Umbilical cord (tissue), 2 donors: ENCODE measurements at places on chromosomes 1 and 21.

DNA sequence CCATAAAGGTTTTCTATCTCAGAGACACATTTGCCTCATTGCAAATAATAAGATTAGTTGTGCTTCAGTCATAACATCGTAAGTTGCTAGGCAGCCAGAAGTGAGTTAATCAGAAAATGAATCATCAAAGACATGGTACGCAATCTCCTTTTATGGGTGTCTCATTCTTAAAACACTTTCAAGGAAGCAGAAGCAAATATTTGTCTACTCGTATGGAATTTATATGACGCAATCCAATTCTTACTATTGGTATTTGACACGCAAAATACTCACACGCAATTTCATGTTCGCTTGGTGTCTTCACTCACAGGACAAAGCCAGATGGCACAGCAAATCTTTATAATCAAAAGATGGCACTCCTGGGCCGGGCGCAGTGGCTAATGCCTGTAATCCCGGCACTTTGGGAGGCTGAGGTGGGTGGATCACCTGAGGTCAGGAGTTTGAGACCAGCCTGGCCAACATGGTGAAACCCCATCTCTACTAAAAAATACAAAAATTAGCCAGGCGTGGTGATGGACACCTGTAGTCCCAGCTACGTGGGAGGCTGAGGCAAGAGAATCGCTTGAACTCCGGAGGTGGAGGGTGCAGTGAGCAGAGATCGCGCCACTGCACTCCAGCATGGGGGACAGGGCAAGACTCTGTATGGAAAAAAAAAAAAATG is 56.4 kb downstream of the HLCS start:
- DNase-seq, result peak; percentile 84

DNA sequence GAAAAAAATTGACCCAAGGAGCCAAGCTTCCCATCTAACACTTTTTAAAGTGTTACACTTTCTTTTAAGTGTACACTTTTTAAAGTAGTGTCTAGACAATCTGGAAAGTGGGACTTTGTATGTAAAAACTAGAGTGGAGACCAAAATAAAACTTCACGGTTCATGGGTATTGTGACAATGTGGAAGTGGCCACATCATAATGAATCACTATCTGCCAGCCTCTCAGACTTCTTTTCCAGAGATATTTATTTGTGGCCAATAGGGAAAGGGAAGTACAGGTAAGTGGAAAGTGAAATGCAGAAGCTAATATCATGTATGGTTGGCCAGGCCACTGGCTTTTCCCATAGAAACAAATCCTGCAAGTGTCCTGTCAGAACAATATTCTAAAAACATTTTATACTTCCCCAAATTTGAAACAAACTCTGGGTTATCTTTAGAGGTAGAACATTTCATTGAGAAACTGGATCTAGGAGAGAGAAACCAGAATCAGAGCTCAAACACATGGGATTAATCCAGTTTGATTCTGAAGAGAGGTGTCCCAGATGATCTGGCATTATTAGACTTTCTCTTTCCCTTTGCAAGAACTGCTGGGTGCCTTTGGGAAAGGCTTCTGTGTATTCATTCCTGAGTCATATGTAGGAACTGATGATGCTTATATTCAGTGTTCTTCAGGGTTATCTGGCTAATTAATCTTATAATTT is 2.0 kb downstream of the TNFSF18 start:
- no peak for DNase-seq

- DNase-seq, result no peak
These were observed 93.8 kb upstream of the TMPRSS2 start for GRCh38 chr21:41601573-41602368.

DNA sequence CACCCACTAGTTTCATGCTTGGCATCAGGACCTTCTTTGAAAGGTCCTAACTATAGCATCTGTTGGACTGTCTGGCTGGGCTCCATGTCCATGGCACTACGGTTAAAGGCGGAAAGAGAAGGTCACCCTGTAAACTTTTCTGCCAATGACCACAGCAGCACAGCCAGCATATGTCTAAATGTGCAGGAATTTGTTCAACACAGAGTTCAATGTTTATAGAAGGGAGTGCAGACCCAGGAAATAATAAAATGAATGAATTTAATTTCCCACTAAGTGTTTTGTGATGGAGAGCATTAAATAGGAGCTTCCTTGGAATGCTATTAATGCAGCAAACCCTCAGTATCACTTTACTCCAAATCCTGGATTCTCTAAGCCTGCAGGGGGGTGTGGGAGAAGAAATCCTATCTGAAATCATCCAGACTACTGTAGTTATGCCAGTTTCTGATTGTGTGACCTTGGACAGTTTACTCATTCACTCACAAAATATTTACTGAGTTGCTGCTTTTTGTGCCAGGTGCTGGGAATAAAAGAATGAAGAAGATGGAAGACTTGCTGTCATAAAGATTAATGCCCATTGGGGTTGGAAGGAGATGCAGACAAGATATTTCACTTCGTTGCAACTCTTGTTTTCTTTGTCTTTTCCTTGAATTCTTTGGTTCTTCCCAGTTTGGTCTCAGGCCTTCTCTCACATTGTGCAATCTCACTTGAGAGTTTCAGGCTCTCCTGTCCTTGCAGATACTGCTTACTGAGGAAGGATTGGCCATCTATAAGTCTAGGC is 195.0 kb downstream of the ROR1 start:
- peak; percentile 87 for DNase-seq

- DNase-seq, result peak; percentile 59
These were observed 135.5 kb downstream of the HIVEP3 start for GRCh38 chr1:41783189-41783639.

DNA sequence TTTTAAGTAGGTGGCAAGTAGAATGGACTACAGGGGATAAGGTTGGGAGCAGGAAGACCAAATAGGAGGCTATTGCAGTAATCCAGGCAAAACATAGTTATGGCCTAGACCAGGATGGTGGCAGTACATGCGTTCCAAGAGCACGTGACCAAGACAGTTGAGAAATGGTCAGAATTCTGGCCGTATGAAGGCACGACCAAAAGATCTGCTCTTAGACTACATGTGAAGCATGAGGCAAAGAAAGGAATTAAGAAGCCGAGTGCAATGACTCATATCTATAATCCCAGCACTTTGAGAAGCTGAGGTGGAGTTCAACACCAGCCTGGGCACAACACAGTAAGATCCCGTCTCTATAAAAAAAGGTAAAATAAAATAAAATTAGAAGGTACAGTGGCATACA is 71.3 kb downstream of the LUZP1 start:
- DNase-seq, result no peak

GRCh38 chr1:39294531-39294930 is 90.0 kb downstream of the MACF1 start:
- DNase-seq, result no peak

- DNase-seq, result peak; percentile 92
These were observed 13.2 kb upstream of the EPS8L3 start for GRCh38 chr1:109776911-109777310.

DNA sequence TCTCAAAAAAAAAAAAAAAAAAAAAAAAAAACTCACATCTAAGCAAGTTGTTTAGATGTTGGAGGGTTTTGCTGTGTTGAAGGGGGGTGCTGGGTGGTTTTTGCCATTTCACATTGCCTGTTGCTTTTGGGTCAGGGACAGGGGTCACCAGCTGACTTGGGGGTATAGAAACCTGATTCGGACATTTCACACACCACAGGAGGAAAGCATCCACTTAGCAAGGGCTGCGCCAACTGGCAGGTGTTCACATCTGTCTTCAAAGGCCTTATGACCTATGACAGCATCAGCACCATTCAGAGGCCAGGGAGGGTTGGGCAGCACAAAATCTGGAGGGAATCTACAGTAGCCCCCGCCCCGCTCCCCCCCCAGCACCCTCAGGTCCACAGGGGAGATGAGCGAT is 45.2 kb downstream of the SYF2 start:
- no peak for DNase-seq

DNA sequence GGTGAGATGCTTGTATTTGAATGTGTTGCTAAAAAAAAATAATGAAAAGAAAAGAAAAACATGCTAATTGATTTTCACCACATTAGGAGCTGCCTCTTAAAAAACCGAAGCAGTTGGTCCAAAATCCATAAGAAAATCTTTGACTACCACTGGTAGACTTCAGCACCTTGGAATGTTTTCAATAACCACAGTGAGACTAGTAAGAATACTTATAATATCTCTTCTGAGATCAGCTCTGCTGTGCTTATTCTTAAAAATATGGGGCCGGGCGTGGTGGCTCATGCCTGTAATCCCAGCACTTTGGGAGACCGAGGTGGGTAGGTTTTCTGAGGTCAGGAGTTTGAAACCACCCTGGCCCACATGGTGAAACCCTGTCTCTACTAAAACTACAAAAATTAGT is 15.1 kb downstream of the NFYC start:
- DNase-seq, result no peak

- DNase-seq, result no peak
These were observed 18.7 kb upstream of the ADAR start for GRCh38 chr1:154626456-154627256.

DNA sequence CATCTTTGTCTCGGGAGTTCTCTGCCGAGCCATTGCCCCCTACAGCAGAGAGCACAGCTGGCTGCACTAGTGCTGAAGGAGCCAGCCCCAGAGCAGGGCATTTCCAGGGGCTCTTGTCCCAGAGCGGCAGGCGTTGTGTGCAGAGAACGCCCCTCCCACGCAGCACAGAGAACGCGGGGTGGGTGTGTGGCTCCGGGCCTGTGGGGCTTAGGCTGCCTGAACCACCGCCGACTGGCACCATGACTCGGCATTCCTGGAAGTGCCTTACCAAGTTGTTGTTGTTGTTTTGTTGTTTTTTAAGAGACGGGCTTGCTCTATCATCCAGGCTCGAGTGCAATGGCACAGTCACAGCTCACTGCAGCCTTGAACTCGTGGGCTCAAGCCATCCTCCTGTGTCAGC is 15.8 kb upstream of the DIP2A start:
- no peak for DNase-seq

- no peak for DNase-seq
These were observed 61.8 kb upstream of the ITPKB start for GRCh38 chr1:226800763-226801380.

- DNase-seq, result no peak
These were observed 9.7 kb downstream of the CA6 start for GRCh38 chr1:8955406-8955805.

DNA sequence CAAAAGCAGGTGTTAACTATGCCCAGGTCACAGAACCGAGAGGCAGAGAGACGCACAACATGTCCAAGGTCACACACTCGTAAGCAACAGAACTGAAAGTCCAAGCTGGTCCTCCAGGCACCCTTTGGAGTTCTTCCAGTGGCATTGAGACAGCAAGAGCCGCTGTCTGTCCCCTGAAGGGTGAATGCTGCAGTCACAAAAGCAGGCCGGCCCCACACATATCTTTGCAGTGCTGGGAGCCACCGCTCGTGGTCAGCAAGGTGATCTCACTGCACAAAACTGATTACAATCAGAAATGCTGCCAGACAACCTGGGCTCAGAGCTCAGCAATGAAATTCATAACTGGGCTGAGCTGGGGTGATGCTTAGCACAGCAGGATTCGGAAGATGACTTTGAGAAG is 47.4 kb upstream of the RAB4A start:
- DNase-seq, result peak; percentile 31

DNA sequence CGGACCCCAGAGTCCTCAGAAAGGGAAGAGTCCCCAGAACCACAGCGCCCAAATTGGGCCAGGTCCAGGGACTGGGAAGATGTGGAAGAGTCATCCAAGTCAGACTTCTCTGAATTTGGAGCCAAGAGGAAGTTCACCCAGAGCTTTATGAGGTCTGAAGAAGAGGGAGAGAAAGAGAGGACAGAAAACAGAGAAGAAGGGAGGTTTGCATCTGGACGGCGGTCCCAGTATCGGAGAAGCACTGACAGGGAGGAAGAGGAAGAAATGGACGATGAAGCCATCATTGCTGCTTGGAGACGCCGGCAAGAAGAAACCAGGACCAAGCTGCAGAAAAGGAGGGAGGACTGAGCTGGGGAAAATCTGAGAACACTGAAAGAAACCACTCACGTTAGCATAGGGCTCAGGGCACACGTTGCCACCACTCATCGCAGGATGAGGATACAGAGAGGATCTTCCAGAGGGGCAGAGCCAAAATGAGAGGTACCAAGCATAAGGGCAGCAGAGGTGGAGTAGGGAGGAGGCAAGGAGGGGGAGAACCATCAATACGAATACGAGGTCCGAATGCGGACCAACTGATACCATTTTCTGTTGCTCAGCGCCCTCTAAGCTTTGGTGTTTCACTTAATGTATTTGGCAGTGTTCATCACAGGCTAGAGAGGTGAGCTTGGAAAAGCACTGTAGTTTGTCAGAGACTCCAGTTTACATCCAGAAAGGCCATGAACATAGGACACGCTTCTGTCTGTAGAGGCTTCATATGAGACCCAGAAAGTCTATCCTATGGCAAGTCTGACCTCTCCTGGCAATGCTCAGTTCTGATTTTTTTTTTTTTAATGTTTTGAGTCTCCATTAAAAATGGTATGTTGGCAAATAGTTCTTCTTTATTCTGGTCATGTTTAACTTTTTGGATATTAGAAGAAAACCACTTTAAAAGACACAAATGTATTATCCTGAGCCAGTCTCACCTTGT is 34.7 kb downstream of the STYXL2 start:
- no peak for DNase-seq

GRCh38 chr1:247409869-247410544 is 6.0 kb upstream of the NLRP3 start:
- DNase-seq, result no peak

GRCh38 chr1:15968172-15968571 is 7.7 kb downstream of the ZBTB17 start:
- DNase-seq, result no peak

DNA sequence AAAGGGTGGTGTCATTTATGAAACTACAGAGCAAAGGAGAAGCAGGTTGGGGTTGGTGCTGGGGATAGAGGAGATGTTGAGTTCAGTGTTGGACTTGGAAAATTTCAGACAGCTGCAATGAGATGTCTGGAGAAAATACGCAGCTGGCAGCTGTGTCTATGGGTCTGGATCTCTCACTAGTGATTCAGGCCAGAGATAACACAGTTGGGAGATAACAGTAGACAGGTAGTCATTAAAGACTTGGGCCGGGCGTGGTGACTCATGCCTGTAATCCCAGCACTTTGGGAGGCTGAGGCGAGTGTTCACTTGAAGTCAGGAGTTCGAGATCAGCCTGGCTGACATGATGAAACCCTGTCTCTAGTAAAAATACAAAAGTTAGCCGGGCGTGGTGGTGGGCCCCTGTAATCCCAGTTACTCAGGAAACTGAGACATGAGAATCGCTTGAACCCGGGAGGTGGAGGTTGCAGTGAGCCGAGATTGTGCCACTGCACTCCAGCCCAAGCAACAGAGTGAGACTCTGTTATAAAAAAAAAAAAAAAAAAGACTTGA is 2.5 kb upstream of the TFAP2E start:
- peak; percentile 20 for DNase-seq

DNA sequence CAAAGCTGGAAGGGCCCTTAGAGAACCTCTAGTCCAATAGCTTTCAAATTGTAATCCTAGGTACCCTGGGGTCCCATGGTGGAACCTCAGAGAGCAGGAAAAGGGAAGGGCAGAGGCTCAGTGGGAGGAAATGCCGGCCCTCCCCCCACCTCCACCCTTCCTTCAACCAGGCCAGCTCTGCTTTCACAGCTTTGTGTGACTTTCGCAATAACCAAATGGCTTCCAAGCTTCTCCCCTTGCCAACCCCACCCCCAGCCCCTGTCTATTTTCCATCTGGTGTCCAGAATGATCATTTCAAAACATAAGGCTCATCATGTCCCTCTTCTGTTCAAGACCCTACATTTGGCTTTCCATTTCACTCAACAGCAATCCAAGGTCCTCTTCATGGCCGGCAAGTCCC is 74.4 kb downstream of the CD58 start:
- DNase-seq, result no peak
